ENCODE measurements at places on chromosomes 12 and 14. TPM values are rescaled to one million over a fixed set of nuclear protein-coding genes. Genes with fewer than 3 reads are reported as not detected.

DNA sequence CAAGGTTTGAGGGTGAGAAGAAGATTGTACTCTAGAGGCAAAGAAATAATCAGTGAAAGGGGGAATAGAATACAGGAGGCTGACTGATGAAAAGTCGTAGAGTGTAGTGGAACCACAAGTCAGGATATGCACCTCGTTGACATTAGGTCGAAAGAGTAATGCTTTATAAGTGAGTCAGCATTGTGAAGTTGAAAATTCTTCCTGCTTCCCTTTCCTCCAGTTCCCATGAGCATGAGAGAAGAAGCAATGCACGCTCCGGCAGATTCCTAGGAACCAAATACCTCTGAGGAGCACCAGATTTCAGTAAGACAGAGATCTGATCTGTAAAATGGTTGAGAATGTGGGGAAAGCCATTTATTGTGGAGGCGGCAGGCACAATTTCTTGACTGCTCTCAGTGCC, 16.5 kb downstream of the CCER1 start:
- ATAC-seq, result no peak

NEK9 gene
- 52.4 TPM for total RNA-seq

NXPH4 gene
- total RNA-seq, result 1.4 TPM

NINJ2 gene
- total RNA-seq, result 19.9 TPM

DNA sequence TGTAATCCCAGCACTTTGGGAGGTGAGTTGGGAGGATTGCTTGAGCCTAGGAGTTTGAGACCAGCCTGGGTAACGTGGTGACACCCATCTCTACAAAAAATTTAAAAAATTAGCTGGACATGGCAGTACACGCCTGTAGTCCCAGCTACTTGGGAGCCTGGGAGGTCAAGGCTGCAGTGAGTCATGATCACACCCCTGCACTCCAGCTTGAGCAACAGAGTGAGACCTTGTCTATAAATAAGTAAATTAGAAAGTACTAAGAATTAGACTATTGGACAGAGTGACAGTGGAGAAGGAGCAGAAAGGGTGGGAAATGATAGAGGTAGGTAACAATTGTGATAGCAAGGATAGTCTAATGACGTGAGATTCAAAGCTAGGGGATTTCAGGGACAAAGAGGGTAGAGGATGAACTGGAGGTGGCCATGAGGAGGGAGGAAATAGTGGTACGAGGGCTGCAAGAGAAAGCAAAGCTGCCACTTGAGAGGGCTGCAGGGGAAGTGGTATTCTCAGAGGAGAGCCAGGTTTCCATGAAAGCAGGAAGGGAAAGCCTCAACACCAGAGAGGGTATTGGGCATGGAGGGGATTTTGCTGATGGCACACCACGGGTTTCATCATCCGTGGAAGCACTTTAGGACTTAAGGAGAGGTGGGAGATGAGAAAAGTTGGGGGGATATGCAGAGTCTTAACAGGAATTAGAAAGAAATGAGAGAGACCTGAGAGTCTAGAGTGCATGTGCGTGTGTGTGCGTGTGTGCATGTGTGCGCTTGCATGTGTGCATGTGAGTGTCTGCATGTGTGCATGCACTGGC, 85.6 kb downstream of the SYNE2 start:
- ATAC-seq, result peak; percentile 47

GRCh38 chr14:93061380-93062012, 54.2 kb downstream of the ITPK1 start:
- ATAC-seq, result no peak

- no peak for ATAC-seq
Measured at GRCh38 chr12:38648813-38649212, 256.6 kb downstream of the CPNE8 start.

GRCh38 chr12:84348582-84348981, 564.0 kb downstream of the SLC6A15 start:
- no peak for ATAC-seq

DNA sequence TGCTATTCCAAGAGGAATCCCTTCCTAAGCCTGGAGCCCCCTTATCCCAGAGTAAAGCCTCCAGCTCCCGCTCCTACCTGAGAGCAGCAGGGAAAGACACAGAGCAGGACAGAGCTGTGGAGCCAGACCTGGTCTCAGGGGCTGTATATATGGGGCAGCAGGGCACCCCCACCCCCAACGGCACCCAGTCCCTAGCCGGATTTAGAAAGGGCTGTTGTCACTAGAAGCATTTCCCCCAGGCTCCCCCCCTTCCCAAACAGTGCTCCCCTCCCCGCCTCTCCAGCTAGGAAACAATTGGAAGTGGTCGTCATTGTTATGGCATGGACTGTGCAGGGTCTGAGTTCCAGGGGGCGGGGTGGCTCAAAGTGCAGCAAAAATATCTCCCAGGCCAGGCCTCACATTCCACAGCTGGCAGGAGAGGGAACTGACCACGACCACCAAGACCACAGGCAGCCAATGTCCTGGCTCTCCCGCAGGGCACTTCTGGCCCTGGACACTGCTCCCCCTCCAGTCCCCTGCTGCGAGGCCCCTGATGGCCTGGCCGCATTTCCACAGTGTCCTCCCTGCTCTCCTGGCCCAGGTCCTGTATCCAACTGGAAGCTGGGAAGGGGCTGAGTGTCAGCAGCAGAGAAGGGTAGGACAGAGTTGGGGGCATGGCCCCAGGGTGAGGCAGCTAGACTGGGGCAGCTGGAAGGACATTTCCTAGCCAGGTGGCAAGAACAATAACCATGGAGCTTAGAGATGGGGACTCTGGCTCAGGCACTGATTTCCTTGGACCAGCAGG, at the start of gene MYH7:
Gene MYH7, minus strand, starts transcription at position 118 of the 784 bp plus-strand sequence. CDS start 1,928 bp downstream, outside the sequence.
- no peak for ATAC-seq

RFLNA gene
- total RNA-seq, result not detected

DNA sequence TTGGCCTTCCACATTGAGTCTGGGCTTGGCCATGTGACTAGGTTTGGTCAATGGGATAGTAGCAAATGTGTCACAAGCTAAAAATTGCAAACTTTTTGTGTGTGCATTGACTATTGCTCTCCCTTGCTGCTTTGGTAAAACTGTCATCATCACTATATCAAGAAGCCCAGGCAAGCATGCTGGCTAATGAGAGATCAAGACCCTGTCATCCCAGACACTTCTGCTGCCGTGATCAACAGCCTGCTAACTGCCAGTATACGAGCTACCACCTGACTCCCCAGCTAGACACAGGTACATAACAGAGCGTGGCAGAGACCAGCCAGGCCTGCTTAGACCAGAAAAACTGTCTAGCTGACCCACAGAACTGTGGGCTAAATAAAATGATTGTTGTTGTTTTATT, 456.7 kb upstream of the DCN start:
- no peak for ATAC-seq

DNA sequence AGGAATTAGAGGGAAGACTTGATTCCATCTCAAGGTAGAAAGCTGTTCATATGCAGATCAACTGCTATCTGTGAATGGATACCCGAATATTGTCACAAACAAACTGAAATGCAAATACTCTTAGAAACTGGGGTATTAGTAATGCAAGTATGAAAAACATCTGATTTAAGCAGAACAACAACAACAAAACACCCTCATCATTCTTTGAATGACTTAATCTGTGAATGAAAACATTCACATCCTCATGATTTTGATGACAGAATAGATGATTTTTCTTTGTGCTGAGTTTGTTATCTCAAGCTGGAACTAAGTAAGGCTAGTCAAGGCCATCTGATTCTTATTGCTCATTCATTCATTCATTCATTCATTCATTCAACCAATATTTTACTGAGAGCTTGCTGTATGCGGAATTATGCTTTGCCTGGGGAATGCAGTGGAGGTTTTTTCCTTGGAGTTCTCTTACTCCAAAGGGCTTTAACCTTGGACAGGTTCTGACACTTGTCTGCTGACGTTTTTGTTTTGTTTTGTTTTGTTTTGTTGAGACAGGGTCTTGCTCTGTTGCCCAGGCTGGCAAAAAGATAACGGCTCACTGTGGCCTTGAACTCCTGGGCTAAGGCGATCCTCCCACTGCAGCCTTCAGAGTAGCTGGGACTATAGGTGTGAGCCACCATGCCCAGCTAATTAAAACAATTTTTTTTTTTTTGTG, 23.3 kb downstream of the OR10G3 start:
- no peak for ATAC-seq

- ATAC-seq, result no peak
Measured at GRCh38 chr12:31588976-31589375, 2.0 kb downstream of the DENND5B start.

Measured in activated T-helper 17 cell treated with anti-CD3 and anti-CD28 coated beads, Interleukin-2, amount 50 U/mL, for 72 hours (primary cell).